ENCODE measurements at places on chromosomes 13 and 19.
A peak's percentile ranks its signal among the peaks of the same experiment; 100 is the strongest.

GRCh38 chr19:18591735-18592385 is 3.3 kb downstream of the REX1BD start:
- DNase-seq = no peak

DNA sequence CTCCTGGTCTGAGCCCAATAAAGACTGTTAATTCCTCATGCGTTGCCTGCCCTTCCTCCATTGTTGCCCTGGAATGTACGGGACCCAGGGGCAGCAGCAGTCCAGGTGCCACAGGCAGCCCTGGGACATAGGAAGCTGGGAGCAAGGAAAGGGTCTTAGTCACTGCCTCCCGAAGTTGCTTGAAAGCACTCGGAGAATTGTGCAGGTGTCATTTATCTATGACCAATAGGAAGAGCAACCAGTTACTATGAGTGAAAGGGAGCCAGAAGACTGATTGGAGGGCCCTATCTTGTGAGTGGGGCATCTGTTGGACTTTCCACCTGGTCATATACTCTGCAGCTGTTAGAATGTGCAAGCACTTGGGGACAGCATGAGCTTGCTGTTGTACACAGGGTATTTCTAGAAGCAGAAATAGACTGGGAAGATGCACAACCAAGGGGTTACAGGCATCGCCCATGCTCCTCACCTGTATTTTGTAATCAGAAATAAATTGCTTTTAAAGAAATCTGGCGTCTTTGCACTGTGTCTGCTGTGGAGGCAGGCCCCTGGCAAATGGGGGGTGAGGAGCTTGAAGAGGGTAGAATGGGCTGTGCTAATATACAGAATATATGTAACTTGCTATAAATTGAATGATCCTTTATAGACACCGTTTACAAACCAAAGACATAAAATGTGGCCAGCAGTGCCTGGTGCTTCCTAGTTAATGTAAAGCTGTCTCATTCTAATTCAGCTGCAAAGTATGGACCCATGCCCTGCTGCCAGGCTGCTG is 4.2 kb upstream of the RPS11 start:
- no peak for DNase-seq

DNA sequence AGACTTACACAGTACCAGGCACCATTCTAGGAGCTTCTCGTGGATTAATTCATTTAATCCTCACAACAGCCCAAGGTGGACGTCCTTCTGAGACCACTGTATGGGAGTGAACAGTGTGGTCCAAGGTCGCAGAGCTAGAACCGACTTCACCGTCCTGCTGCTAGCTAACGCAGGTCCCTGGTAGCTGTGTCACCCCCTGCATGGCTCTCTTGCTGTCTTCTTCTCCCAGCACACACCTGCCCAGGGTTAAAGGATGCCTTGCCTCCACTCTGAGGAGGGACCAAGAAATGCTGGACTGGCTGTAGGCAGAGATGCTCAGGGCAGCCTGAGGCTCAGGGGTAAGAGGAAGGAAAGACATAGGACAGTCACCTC is 3.0 kb downstream of the AKT2 start:
- no peak for DNase-seq

GRCh38 chr19:18894254-18895037 is 1.5 kb downstream of the CERS1 start:
- DNase-seq = peak; percentile 85

- no peak for DNase-seq
Observed at GRCh38 chr13:110228936-110229904, 77.7 kb downstream of the COL4A1 start.

GRCh38 chr13:58858870-58859371 is 1227.4 kb downstream of the PCDH17 start:
- DNase-seq = no peak

DNA sequence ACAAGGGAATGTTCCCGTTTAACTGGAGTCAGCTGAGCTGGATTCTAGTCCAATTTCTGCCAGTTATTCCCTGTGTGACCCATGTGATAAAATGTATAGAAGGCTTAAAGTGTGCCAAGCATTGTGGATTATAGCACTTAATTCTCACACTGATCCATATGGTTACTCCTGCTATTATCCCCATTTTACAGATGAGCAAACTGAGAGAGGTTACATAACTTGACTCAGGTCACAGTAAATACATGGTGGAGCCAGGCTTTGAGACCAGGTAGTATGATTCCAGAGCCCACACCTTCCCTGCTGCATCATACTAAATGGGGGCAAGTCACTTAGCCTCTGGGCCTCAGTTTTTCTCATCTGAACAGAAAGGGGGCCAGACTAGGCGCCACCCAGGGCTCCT is 2.0 kb upstream of the DHRS12 start:
- no peak for DNase-seq

GRCh38 chr19:32971012-32971595 is 654 bp downstream of the CEP89 start:
- no peak for DNase-seq

- no peak for DNase-seq
Observed at GRCh38 chr19:54532528-54532927, 29.9 kb downstream of the LAIR2 start.

DNA sequence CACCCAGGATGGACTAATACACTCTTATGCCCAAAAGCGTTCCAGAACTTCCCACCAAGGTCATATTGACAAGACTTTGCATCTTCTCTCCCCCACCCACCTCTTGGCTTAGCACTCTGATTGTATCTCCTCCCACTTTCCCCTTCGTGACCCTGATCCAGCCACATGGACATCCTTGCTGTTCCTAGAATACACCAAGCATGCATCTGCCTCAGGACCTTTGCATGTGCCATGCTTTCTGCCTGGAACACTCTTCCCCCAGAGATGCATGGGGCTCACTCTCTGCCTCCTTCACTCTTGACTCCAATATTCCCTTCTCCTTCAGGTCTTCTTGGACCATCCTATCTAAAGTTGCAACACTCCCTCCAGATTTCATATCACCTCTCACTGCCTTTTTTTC is 16.2 kb upstream of the LAIR1 start:
- DNase-seq = no peak

DNA sequence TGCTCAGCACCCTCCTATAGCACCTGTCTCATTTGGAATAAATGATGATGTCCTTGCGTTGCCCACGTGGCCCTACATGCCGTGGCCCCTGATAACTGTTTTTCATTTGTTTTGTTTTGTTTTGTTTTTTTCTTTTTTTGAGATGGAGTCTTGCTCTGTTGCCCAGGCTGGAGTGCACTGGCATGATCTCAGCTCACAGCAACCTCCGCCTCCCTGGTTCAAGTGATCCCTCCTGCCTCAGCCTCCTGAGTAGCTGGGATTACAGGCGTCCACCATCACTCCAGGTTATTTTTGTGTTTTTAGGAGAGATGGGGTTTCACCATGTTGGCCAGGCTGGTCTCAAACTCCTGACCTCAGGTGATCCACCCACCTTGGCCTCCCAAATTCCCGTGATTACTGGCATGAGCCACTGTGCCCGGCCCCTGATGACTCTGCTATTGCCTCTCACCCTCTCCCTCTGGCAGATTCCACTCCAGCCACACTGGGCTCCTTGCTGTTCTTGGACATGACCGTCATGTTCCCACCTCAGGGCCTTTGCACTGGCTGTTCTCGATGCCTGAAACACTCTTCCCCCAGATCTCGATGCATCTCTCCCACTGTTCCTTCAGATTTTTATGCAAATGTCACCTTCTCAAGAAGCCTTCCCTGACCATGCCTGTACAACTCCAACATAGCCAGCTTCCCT is 7.4 kb downstream of the C5AR2 start:
- DNase-seq = no peak

GRCh38 chr13:76222511-76222910 is 586.4 kb downstream of the LMO7 start:
- DNase-seq = peak; percentile 3

All from hypothalamus (tissue), 51 donors.